ENCODE measurements at places on chromosomes 7 and 10.

- DNase-seq: no peak
Measured at GRCh38 chr10:90087197-90088023, 386.0 kb downstream of the KIF20B start.

- no peak for DNase-seq
Measured at GRCh38 chr10:25441270-25441669, 266.5 kb downstream of the GPR158 start.

GRCh38 chr7:71229148-71229547, 97.2 kb downstream of the GALNT17 start:
- no peak for DNase-seq

- no peak for DNase-seq
Measured at GRCh38 chr7:149367418-149368180, 93.3 kb downstream of the ZNF777 start.

DNA sequence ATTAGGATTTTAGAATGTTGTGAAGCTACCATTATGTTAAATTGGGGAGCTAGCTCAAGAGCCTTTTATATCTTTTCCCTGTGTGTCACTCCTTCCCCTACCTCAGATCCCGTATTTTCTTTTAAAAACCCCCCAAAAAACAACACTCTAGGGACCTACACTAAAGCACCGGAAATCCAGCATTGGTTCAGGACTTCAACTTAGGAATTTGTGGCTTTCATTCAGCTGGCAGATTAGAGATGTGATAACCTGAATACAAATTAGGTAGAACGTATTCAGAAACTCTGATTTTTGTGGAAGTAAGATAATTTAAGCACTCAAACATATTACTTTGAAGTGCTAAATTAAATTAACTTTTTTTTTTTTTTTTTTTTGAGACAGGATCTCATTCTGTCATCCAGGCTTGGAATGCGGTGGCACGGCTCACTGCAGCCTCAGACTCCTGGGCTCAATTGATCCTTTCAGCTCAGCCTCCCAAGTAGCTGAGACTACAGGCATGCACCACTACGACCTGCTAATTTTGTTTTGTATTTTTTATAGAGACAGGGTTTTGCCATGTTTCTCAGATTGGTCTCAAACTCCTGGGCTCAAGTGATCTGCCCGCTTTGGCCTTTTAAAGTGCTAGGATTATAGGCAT, 6.8 kb downstream of the TBC1D12 start:
- no peak for DNase-seq

DNA sequence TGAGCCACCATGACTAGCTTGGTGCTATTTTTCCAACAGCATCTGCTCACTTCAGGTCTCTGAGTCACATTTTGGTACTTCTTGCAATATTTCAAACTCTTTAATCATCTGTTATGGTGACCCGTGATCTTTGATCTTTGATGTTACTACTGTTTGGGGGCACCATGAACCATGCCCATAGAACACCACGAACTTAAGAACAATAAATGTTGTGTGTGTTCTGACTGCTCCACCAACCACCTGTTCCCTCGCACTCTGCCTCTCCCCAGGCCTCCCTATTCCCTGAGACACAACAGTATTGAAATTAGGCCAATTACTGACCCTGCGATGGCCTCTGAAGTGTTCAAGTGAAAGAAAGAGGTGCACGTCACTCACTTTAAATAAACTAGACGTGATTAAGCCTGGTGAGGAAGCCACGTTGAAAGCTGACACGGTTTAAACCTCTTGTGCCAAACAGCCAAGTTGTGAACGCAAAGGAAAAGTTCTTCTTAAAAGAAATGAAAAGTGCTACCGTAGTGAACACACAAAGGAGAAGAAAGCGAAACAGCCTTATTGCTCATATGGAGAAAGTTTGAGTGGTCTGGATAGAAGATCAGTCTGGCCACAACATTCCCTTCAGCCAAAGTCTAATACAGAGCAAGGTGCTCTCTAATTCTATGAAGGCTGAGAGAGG, 27.2 kb upstream of the ATP6V0A4 start:
- DNase-seq: no peak

DNA sequence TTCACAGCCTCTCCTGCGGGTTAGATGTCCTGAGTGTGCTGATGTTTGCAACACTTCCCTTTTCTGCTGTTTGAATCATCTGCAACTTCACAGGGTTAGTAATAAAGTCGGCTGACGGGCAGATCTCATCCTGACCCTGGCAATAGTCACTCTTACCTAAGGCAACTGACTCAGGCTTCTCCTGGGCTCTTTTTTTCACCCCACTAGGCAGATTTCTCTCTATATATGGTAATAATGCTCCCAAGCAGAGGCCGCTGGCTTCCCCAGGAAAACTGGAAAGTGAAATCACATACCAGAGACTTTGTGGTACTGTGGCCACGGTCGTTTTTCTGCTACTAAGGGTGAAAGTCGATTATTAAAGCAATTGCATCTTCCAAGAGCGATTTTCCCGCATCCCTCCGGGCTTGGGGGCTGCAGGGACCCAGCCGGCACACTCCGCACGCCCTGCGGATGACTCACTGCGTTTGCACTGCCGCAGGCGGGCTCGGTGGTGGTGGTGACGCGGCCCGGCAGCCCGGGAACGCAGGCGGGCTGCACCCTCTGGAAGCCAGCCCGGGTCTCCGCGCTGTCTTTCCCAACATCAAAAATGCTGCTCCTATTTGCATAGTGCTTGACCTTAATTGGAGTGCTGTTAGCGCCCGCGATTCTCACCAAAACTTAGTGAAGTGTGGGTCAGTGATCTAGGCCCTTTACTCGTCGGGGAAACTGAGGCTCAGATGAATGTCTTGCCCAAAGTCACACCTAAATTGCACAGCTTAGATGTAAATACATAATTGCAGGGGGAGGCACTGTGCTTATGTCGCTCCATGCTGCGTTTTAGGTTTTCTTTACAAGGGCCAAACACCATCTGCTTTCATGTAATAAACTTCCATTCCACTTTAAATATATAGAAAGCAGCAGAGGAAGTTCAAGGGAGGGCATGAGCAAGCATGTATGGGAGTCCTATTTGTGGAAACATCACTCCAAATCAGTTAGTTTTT, 47.6 kb upstream of the ITGB1 start:
- DNase-seq: no peak

DNA sequence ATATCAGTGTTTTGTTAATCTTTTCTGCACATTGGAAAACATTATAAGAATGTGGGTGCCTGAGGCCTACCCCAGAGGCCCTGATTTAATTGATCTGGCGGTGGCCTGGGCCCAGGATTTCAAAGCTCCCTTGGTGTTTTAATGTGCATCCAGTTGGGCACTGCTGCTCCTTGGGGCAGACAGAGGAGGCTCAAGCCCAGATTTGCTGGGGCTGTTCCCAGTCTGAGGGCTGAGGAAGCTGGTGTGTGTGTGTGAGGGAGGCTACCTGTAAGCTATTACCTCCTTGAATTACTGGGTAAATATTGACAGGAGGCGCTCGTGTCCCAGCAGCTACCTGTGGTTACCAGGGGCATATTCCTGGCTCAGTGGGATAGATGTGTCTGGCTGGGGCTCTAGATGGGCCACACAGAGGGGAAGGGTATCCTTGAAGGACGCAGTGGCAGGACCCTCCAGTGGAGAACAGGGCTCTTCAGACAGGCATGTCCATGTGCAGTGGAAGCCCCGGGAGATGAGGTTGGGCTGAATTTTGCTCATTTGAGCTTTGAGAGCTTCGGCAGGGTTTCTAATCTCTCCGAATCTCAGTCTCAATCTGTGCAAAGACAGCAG, 975.4 kb upstream of the ZNF722 start:
- DNase-seq: no peak

GRCh38 chr10:79394664-79395063, 47.4 kb downstream of the PPIF start:
- no peak for DNase-seq

DNA sequence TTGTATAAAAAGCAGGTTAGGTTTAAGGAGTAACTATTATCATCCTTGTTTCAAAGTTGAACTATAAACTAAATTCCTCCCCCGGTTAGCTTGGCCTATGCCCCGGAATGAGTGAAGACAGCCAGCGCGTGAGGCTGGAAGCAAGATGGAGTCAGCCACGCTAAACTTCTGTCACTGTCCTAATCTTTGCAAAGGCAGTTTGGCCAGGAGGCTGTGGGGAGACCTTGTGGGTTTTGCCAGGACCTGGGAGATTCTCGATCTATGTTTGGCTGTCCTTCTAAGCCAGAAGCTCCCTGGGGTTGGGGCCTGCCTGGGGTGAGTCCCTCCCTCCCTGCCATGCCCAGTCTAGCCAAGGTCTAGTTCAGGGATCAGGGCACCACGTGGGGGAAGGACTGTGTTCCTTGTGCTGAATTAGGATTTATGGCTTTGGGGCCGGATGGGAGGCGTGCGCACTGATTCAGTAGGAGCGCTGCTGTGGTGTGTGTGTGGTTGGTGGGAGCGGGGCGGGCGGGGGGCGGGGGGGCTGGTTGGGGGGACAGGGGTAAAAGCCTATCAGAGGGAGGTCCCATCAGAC, 871 bp upstream of the GTF2IRD1 start:
- no peak for DNase-seq

GRCh38 chr10:114064151-114065048, 20.7 kb downstream of the ADRB1 start:
- DNase-seq: no peak

DNA sequence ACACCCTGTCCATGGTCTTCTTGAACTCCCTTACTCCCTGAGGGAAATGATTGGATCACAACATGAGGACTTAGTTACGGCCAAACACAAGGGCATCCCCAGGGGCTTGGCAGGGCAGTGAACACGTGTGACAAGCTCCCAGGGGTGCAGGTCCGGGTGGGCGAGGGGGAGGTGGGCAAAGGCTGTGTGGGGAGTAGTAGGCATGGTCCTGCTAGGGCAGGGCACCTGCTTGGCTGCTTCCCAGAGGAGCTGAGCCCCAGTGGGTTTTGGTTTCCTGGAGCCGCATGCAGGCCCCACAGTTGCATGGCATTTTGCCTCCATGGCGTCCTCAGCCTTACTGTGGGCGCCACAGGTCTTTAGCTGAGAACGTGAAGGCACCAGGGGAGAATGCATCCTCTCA, 46.6 kb upstream of the ZNF32 start:
- DNase-seq: no peak

DNA sequence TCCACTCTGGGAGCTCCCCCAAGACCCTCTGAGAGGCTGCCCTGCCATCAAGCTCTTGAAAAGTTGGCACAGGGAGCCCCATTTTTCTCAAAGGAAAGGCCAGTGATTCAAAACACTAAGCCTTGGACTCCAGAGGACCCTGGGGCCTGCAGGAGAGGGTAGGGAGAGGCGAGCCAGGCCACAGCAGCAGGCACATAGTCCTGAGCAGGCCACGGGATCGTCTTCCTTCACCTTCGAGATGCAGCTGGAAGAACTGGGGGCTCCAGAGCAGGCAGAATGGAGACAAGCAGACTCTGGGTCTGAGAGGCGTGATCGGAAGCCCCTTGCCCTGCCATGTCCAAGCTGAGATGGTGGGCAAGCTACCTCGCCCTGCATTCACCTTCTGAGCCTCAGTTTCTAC, 13.9 kb downstream of the TNS3 start:
- DNase-seq: no peak

DNA sequence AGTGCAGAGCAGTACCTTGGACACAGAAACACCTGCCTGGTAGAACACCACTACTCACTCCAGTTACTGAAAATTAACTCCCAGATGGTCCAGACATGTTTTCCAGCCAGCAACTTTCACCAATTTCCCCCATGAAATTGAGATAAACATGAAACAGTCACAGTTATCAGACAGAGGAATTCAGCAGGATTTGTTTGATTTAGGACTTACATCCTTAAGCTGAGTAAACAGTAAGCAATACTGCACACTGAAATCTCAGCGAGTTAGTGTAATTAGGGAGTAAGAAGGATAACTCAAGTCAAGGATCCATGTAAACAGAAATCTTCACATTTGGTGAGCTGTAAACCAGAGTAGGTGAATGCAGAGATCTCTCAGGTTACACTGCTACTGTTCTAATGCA, 353.5 kb downstream of the ELMO1 start:
- no peak for DNase-seq

DNA sequence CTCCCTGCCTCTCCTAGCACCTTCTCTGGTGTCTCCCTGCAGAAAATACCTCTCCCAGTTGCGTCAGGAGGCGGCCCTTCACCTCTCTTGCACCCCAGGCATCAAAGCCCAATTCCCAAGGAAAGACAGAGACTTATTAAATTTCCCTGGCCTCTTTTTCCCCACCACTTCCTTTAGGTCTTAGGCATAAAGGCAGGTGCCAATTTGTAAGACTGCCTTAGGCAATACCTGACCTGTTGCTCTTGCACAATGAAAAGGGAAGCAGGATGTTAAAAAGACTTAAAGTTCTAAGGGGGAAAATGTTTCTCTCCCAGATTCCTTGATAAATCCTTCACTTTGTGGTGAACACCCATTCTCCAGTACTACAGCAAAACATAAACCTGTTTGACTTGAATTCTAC, 186.7 kb downstream of the SLC25A13 start:
- DNase-seq: no peak

DNA sequence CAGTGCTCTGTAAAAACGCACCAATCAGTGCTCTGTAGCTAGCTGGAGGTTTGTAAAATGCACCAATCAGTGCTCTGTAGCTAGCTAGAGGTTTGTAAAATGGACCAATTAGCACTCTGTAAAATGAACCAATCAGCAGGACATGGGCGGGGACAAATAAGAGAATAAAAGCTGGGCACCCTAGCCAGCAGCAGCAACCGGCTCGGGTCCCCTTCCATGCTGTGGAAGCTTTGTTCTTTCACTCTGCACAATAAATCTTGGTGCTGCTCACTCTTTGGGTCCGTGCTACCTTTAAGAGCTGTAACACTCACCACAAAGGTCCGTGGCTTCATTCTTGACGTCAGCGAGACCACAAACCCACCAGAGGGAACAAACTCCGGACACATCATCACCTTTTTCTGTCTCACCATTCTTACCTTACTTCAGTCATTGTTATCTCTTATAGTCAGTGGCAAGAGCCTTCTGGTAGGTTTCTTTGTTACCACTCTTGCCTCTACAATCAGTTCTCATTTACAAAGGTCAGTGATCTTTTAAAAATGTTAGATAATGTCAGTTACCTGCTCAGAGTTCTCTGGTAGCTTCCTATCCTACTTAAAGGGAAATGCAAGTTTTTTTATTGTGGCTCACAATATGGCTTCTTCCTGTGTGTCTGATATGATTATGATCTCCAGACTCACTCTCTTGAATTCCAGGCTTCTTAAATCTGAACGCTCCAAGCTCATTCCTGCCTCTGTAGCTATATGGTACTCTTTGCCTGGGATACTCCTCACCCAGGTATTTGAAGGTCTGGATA, 4.5 kb downstream of the STAM start:
- peak; percentile 29 for DNase-seq

DNA sequence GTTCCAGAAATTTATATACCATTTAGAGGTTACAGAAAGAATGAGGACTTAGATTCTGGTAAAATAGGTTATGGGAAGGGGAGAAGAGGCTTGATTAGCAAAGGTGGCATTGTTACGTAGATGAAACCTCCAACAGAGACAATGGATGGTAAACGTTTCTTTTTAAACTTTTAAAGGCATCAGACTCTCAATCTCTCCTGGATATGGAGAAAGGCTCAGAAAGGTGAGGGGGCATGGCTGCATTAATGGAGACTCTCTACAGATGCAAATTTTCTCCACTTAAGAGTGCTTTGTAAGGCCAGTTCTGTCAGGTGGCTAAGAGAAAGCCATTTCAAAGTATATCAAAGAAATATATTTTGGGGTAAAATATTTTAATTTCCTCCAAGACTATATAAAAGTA, 240.9 kb upstream of the PTER start:
- DNase-seq: no peak

GRCh38 chr10:33657154-33657908, 322.9 kb upstream of the NRP1 start:
- no peak for DNase-seq

GRCh38 chr7:155764438-155764793, 47.8 kb downstream of the SHH start:
- DNase-seq: peak; percentile 3
